ENCODE measurements at places on chromosomes 2 and 18.

- no peak for DNase-seq
Observed at GRCh38 chr2:89831641-89832498, 1140.4 kb downstream of the RPIA start.

GRCh38 chr18:74377776-74378175 lies 62.1 kb downstream of the C18orf63 start:
- DNase-seq = no peak

- DNase-seq = peak; percentile 32
Observed at GRCh38 chr2:233542507-233542906, 24.1 kb downstream of the USP40 start.

DNA sequence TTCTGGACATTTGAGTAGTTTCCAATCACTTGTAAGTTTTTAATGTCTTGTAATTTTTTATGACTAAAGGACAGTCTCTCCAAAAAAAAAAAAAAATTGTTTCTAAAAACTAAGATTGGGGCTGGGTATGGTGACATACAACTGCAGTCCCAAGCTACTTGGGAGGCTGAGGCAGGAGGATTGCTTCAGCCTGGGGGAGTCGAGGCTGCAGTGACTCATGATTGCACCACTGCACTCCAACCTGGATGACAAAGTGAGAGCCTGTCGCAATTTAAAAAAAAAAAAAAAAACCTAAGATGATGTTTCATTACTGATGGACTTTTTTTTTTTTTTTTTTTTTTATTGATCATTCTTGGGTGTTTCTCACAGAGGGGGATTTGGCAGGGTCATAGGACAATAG lies 34.4 kb upstream of the PKDCC start:
- no peak for DNase-seq

GRCh38 chr2:118994778-118995177 lies 52.8 kb downstream of the MARCO start:
- no peak for DNase-seq

DNA sequence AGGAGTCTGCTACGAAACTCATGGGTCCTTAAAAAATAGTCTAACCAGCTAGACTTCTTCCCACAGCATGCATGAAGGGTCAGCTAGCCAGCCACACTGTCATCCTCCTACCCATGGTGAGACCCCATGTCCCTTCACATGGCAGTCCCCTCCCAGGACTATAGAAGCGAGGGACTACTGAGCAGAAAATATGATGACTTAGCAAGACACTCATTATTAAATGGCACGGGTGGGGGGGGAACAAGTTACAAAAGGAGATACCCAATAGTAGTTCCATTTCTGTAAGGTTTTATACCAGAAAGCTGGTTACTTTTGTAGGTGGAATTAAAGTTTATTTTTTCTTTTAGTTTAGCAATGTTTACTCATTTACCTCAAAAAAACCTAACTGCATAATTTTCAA lies 31.5 kb downstream of the ST8SIA5 start:
- DNase-seq = no peak

- peak; percentile 89 for DNase-seq
Observed at GRCh38 chr2:173657996-173658717, 303.5 kb downstream of the CDCA7 start.

DNA sequence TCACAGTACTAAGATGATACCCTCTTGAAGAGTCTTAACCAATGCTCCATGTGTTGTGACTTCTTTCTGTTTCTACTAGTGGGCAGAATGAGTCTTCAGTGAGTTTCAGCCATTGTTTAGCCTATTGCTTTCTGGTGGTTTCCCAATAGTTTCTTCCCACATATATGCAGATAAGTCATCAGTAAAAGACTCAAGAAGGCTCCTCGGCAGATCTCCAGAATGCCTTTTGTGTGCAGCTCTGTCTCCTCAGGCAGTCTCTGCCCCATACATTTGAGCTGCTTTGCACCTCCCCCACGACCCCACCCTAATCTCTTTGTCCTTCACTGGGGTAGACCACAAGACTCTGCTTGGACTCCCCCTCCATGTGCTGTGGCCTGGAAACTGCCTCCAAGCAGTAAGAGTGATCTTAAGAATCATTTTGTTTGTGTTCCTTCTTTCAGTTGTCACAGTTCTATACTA lies 71.6 kb upstream of the CHRNA1 start:
- peak; percentile 84 for DNase-seq

- no peak for DNase-seq
Observed at GRCh38 chr2:200749631-200750322, 61.9 kb upstream of the BZW1 start.

DNA sequence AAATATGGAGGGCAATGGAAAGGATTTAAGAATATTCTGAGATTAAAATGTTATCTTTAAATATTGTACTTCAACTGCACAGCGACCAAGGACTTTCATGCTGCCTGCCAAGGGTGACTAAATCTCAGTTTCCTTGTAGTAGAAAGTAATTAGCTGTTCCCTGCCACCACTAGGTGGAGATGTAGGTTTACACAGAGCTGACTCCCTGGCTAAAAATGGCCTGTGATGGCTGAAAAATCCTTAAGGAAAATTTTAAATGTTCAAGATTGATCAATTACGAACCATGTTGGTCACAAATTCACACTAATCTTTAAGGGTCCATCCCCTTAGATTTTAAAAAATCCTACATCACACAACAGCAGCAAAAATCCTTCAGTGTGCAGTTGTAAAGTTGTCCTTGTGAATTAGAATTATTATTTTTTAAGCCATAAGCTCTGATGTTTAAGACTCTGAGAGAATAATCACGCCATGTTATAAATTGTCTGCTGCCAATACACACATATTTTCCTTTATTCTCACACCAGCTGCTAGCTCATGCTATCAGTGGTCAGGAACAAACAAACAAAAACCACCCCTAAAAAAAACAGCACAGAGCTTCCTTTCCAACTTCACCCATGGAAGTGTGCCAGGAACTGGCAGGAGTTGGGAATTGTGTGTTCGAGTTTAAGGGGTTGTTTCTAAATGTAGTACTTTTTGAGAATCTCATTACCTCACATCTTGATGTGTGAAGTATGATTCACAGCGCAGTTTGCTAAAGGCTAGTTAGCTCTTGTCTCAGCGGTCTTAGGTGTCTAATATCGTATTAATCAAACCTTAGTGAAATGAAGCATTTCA lies 399.8 kb downstream of the TMEM182 start:
- peak; percentile 37 for DNase-seq

Measured in HFFc6 (cell line).